Transverse colon (tissue), 4 donors: ENCODE measurements at places on chromosomes 6 and 20. TPM values are rescaled to one million over a fixed set of nuclear protein-coding genes. Genes with fewer than 3 reads are reported as not detected.

- no peak for DNase-seq
These were observed 217.8 kb downstream of the AKAP7 start for GRCh38 chr6:131353106-131353505.

DNA sequence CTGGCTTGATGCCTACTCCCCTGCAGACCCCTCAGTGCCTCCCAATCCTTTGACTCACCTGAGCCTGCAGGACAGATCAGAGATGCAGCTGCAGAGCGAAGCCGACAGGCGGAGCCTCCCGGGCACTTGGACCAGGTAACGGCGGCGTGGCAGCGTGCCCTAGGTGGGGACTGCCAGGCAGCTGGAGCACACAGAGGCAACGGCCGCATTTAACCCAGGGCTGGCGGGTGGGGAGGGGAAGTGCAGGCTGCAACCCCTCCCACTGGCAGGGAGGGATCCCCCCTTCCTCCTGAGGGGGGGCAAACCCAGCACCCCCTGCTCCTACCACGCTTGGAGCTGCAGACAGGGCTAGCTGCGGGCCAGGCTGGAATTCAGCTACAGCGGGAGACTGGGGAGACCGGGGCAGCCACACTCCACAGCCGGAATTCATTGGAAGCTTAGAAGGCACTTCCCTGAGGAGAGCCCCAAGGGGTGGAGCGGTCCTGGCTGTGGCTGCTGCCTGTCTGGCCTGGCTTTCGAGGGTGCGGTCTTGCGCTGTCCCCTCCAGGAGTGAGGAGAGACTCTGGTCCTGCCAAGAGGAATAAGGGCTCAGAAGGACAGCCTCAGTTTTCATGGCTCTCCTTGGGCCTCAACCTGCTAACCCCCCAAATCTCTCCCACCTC is at the start of gene MATN4:
TSS of gene MATN4 (minus strand) at position 183 of the 662 bp plus-strand sequence. CDS start 2,717 bp downstream, outside the sequence.
- peak; percentile 56 for DNase-seq

The MOXD1 gene
- 8.3 TPM for total RNA-seq

GRCh38 chr6:69668916-69669315 is 127.9 kb downstream of the LMBRD1 start:
- no peak for DNase-seq

- DNase-seq, result peak; percentile 23
These were observed 15.8 kb upstream of the THBS2 start for GRCh38 chr6:169269180-169270076.

- DNase-seq, result no peak
These were observed 81.7 kb downstream of the QKI start for GRCh38 chr6:163496205-163496604.
